CD4-positive, alpha-beta memory T cell (primary cell): ENCODE measurements at places on chromosomes 4 and X.

- no peak for DNase-seq
Observed at GRCh38 chr4:102103368-102103767, 241.9 kb downstream of the SLC39A8 start.

DNA sequence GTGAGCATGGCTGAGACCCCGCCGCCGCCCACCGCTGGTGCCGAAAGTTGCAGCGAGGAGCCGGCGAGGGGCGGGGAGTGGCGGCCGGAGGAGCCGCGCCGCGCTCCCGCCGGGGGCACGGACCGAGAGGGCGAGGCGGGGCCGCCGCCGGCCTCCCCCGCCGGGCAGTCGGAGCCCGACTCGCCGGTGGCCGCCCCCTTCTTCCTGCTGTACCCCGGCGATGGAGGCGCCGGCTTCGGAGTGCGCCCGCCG lies 16.5 kb downstream of the UTP3 start:
- DNase-seq: no peak

- peak; percentile 19 for DNase-seq
Observed at GRCh38 chrX:103248553-103248952, 6.4 kb downstream of the TCEAL8 start.

GRCh38 chrX:107731831-107732502 lies 43.6 kb downstream of the TSC22D3 start:
- no peak for DNase-seq
